ENCODE measurements at places on chromosomes 1 and 21.

- no peak for DNase-seq
Observed at GRCh38 chr1:244349103-244349531, 102.6 kb downstream of the ADSS2 start.

DNA sequence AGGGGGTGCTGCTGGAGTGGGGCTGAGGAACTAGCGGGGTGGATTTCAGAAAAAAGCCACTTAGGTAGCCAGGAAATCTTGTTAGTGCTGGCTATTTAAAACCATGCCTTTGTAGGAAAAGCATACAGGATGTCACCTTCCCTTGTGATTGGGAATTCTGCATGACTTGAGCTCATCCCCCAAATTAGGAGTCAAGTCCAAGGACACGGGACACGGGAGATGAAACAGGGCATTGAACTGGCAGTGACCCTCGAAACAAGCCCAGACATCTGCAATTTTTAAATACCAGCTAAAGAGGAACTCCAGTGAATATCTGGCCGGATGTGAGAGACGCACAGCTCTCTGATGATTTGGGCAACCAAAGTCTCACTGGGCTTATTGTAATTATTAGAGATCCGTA is 32.8 kb downstream of the C2CD2 start:
- DNase-seq, result no peak

DNA sequence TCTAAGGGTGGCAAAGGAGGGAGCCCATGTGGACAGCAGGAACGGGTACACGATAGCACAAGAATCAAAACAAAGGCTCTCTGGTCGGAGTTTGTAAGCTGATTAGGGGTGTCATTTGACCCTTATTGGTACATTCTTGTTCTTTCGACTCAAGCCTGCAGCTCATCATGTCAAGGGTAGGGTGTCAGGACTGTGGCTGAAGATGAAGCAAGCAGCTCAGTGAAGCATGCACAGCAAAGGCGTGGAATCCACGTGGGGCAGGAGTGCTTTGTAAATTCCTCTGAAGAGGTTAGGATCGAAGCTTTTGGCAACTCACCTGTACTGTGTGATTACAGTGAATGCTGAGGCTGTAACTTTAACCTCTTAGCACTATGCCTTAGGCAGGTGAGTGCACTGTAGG is 4.7 kb upstream of the ABCB10 start:
- no peak for DNase-seq

DNA sequence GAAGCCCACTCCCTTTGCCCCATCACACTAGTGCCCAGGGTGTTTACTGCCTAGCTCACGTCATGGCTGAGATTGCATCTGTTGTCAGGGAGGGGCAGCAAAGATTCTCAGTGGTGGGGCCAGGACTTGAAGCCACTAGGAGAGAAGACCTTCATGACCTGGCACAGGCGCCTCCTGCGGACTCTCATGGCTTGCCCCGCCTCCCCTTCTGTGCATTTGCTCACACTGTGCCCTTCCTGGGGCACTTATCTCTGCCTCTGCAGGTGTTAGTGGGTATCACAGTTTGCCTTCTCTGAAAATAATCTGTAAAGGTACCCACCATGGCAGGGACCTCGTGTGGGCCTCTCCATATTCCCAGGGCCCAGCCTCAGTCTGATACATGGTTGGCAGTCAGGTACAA is 20.1 kb downstream of the PTPRU start:
- no peak for DNase-seq

GRCh38 chr21:39373634-39374033 is 24.7 kb upstream of the HMGN1 start:
- DNase-seq, result no peak

GRCh38 chr21:40733024-40733397 is 113.9 kb downstream of the DSCAM start:
- no peak for DNase-seq

GRCh38 chr1:152679459-152679858 is 4.4 kb downstream of the LCE2C start:
- no peak for DNase-seq

GRCh38 chr1:51088474-51088873 is 13.6 kb upstream of the C1orf185 start:
- DNase-seq, result no peak

DNA sequence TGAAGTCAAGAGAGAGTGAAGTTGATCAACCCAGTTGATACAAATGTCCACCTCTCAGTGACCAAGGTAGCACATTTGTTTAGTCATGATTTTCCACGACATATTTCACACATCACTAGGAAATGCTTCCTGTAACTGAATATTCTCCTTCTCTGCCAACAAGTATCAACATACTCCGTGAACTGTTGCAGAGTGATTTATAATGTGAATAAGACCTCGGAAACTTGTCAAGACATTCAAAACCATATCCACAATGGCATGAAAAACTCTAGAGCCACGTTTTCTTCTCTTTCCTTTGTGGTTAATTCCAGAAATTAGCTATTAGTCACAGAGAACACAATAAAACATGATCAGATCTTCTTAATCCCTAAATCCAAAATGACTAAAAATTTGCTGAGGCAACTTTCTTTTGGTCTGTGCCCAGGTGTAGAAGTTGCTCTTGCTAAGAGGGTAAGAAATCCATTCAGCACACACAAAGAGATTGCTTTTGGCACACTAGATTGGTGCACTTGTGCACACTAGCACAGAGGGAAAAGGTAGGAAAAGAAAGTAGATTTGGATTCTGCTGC is 244.3 kb upstream of the NRIP1 start:
- DNase-seq, result no peak

DNA sequence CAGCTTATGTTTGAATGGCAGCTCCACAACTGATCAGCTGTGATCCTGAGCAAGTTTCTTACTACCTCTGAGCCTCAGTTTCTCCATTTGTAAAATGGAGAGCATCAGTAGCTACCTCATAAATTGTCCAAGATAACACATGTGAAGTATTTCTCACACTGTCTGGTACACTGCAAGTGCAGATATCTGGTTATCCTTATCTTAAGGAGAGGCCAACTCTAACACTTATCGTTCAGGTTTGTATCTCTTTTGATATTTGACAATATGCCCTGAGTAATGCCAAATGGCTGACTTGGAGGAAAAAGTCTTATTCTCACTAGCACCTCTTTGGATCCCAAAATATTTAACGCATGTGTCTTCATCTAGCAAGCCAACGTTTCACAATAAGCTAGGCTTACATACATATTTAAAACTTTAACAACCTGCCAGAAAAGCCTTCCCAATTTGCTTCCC is 2.7 kb downstream of the CSRP1 start:
- DNase-seq, result no peak

DNA sequence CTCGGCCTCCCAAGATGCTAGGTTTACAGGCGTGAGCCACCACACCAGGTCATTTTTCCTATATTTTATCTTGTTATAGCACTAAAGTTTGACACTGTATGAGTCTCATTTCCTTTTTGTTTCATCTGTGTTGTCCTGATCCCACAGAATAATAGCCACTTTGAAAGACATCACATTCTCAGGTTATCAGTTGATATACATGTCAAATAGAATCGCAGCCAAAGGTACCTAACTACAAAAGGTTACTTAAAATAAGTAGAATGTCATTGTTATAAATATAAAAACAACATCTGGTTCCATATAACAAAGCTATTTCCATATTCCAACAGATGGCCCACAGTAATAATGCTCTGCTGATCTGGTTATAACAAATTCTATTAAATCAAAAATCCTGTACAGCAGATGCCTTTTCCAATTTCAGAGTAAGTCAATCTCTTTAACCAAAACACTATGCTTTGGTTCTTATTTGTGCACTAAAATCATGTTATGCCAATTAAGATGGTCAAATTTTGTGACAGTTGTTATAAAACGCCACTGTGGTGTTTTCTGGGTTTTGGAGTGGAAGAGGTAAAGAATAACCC is 6.0 kb downstream of the FOXJ3 start:
- DNase-seq, result no peak

DNA sequence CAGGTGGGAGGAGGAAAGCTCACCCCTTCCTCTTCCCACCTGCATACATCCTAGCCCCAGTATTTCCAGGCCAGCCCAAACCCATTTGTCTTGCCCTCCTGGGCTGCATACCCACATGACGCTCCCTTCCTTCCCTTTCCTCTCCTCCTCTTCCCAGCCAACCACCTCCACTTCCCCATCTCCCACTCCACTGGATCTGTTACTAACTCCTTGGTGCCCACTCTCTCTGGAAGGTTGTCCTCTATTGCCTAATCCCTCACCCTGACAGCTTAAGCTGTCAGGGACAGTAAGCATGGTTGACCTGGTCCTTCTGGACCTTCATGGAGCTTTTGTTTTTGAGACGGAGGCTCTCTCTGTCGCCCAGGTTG is 23.0 kb upstream of the SYNC start:
- no peak for DNase-seq

GRCh38 chr1:53324321-53324720 is 3.5 kb downstream of the LRP8 start:
- DNase-seq, result no peak

DNA sequence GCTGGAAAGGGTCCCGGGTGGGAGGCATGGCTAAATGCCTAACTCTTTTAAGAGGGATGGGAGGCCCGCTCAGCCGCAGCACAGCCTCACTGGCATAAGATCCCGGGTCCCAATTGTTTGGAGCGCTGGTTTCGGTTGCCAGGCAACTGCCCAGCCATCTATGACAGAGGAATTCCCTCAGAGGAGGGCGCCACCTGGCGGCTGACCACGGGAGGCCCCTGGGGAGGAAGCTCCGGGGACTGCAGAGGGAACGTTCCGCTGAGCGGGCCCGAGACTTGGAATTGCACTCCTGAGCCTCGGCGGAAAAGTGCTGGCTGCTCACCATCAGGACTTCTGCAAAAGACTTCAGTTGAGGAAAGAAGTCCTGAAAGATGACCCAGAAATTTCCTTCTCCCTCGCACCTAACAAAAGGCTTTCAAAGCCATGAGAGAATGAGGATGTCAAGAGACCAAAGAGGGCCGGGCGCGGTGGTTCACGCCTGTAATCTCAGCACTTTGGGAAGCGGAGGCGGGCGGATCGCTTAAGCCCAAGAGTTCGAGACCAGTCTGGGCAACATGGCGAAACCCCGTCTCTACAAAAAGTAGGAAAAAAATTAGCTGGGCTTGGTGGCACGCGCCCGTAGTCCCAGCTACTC is 1.1 kb upstream of the ELAPOR1 start:
- DNase-seq, result peak; percentile 71

DNA sequence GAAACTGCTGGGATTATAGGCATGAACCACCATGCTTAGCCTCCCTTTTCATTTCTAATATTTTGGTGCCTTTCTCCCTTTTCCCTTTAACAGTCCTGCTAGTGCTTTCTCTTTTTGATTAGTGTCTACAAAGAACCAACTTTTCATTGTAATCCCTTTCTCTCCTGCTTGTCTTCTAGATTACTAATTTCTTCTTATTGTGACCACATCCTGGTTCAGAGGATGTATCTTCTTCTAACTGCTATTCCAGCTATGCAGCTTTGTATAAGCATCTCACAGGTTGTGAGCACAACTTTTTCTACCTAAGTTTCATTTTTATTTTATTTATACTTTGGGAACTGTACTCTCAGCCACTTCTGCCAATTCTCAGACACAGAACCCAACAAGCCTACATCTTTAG is 14.7 kb downstream of the ZNF648 start:
- DNase-seq, result no peak

GRCh38 chr1:178867670-178868069 is 3.2 kb downstream of the ANGPTL1 start:
- no peak for DNase-seq

DNA sequence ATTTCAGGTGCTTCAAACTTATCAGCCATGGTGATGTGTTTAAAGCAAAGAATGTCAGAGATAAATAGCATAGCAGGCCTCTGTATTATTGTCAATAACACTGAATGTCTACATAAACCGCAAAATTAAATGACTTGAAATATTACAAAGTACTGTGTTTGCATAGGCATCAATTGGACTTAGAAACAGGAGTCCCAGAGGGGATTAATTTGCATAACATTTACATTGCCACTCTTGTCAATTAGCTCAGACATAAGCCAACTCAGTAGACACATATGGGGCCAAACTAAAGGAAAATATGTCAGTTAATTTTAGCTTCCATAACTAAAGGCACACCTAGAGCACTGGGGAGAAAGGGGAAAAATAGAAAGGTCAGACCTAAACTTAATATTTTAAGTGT is 814.5 kb upstream of the NEGR1 start:
- no peak for DNase-seq
